Colonic mucosa (tissue), 4 donors: ENCODE measurements at places on chromosomes 13 and 19.

GRCh38 chr13:73842626-73843025 is 291.6 kb downstream of the KLF12 start:
- H3K27ac ChIP-seq = no peak overlapping the region
- H3K36me3 ChIP-seq = no peaks in the 10 kb centered on the region

GRCh38 chr19:47651691-47652090 is 42.8 kb downstream of the BICRA start:
- no peaks in the 10 kb centered on the region for H3K36me3 ChIP-seq
- peaks cover 4% of the 10 kb centered on the region for H3K4me1 ChIP-seq
- H3K27me3 ChIP-seq = no peaks in the 10 kb centered on the region
- no peak overlapping the region for H3K4me3 ChIP-seq

DNA sequence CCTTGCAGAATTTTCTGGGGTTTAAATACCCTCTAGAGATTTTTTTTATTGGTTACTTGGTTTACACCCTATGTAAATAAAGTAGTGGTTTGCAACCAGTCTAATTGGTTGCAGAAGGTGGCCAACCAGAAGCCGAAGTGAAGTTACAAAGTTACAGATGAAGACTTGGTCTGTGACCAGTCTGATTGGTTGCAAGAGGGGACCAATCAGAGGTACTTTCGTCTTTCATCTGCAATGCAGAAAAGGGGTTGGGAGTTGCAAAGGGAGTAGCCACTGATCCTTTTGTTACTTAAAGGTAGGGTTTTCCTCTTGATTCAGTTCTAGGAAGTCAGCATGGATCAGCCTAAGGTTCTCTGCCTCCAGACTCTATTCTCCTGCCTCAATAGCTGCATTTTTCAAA is 48.8 kb upstream of the CHST8 start:
- H3K4me3 ChIP-seq = no peak overlapping the region
- no peak for DNase-seq
- H3K27ac ChIP-seq = no peak overlapping the region
- H3K4me1 ChIP-seq = no peaks in the 10 kb centered on the region

GRCh38 chr19:14147797-14148605 is 11.6 kb upstream of the ASF1B start:
- DNase-seq = peak; percentile 72
- H3K4me1 ChIP-seq = peaks cover 6% of the 10 kb centered on the region
- H3K4me3 ChIP-seq = no peak overlapping the region
- no peaks in the 10 kb centered on the region for H3K27me3 ChIP-seq
- H3K36me3 ChIP-seq = no peaks in the 10 kb centered on the region

DNA sequence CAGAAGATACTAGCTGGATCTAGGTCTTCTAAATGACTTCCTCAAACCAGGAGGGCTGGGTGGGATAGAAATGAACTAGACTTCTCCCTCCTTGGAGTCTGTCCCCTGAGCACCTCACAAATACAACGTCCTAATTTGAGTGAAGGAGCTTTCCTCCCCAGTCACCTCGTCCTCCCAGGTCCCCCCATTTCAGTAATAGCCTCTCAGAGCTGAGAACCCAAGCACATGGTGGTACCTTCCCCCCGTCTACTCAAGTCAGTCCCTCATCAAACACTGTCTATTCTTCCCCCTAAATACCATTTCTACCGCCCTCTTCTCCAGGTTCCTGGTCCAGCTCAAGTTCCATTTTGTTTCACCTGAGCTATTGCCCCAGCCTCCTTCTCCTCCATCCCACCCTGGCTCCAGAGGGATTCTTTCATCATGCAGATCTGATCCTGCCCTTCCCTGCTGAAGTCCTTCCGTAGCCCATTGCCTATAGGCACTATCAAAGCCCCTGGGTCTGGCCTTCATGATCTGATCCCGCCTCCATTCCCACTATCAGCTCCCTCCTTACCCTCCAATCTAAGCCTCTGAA is 5.3 kb upstream of the PRKCG start:
- peaks cover 6% of the 10 kb centered on the region for H3K36me3 ChIP-seq
- DNase-seq = no peak
- peaks cover under 1% of the 10 kb centered on the region for H3K4me1 ChIP-seq
- no peak overlapping the region for H3K4me3 ChIP-seq
- no peak overlapping the region for H3K27ac ChIP-seq

GRCh38 chr19:48819366-48819816 is 8.6 kb upstream of the BCAT2 start:
- no peak overlapping the region for H3K4me3 ChIP-seq
- no peaks in the 10 kb centered on the region for H3K36me3 ChIP-seq
- peak; percentile 94 for DNase-seq
- H3K27ac ChIP-seq = peak overlapping the region; percentile 45
- H3K27me3 ChIP-seq = no peaks in the 10 kb centered on the region

DNA sequence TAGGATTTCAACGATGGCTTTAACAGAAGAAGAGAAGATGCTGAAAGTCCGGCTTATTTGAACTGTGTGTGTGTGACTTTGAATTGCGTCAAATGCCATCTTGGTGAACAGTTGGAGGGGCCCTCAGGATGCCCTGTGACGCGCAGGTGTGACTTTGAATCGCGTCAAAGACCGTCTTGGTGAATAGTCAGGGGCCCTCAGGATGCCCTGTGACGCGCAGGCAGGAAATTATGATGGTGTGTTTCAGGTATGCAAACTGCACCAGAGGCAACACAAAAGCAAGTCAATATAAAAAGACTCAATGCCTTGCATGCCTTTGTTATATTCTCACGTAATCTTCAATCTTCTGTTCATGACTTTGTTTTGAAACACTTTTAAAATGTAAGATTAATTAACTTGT is 29.2 kb downstream of the ATP11A start:
- no peak overlapping the region for H3K4me3 ChIP-seq
- H3K27me3 ChIP-seq = no peaks in the 10 kb centered on the region
- no peak overlapping the region for H3K27ac ChIP-seq
- no peaks in the 10 kb centered on the region for H3K4me1 ChIP-seq
- H3K36me3 ChIP-seq = no peaks in the 10 kb centered on the region
- no peak for DNase-seq

GRCh38 chr19:13962699-13963602 is 10.6 kb downstream of the DCAF15 start:
- no peaks in the 10 kb centered on the region for H3K27me3 ChIP-seq
- no peaks in the 10 kb centered on the region for H3K4me1 ChIP-seq
- H3K4me3 ChIP-seq = no peak overlapping the region
- H3K36me3 ChIP-seq = peaks cover 8% of the 10 kb centered on the region

DNA sequence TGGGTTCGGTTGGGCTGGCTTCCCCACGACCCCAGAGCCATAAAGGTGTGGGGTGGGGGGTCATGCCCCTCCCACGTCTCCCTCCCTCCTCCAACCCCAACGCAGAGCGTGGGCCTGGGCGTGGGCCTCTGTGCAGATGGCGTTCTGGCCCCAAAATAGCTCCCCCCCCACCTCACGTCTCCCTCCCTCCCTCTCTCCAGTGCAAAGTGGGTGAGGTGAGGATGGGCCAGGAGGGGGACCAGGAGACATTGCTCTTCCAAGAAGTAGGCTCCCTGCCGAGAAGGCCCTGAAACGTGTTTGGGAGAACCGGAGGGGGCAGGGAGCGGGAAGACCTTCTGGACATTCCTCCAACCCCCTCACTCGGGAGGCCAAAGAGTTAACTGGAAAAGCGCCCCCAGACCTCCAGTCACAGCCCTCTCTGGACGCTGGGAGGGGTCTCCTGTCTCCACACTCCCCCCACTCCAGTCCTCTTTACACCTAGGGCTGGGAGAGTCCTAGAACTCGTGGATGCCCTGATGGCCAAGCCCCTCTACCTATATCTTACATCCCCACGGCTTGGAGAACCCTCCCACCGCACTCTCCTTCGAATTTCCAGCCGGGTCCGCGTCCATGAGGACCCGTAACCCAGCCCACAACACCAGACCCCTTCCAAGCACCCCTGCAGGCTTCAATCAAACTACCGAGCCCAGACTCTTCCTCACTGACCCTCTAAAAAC is 855 bp downstream of the UNC13A start:
- no peak overlapping the region for H3K27ac ChIP-seq
- H3K27me3 ChIP-seq = peaks cover 32% of the 10 kb centered on the region
- no peak for DNase-seq
- no peak overlapping the region for H3K4me3 ChIP-seq
- no peaks in the 10 kb centered on the region for H3K4me1 ChIP-seq

DNA sequence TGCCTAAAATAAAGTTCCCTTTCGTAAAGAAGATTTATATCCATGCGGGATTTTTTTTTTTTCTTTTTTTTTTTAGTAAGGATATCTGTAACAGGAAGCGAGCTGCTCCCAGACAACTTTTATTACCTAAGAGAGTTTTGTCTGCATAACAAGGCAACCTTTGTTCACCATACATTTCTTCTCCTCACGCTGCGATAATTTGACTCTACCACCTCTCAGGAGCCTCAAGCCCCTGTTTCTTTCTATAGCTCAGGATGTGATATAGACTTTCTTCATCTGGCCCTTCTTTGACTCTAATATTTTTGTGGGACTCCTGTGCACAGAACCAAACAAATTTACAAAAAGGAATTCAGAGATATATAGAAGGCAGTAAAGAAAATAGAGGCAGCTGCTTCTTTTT is 1053.7 kb upstream of the SPRY2 start:
- no peak overlapping the region for H3K4me3 ChIP-seq
- peak overlapping the region; percentile 63 for H3K27ac ChIP-seq
- H3K36me3 ChIP-seq = no peaks in the 10 kb centered on the region
- H3K4me1 ChIP-seq = no peaks in the 10 kb centered on the region
- H3K27me3 ChIP-seq = no peaks in the 10 kb centered on the region

DNA sequence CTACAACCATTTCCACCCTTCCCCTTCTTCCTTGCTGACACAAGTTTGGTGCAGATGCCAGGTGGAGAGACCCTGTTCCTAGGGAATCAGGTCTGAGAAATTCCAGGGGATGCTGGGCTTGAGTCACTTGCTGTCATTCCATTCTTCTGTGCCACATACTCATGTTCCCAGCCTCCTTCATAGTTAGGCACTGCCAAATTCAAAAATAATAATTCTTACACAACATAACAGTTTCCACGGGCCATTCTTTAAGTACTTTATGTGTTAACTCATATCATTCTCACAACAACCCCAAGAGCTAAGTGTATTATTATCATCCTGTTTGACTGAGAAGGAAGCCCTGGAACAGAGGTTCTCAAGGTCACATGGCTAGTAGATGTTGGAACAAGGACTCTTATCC is 27.1 kb upstream of the POMP start:
- no peaks in the 10 kb centered on the region for H3K36me3 ChIP-seq
- H3K4me3 ChIP-seq = no peak overlapping the region
- no peak for DNase-seq
- no peak overlapping the region for H3K27ac ChIP-seq
- H3K4me1 ChIP-seq = no peaks in the 10 kb centered on the region
- no peaks in the 10 kb centered on the region for H3K27me3 ChIP-seq

GRCh38 chr19:58538257-58539168 is 5.4 kb upstream of the TRIM28 start:
- H3K4me3 ChIP-seq = peak overlapping the region; percentile 10
- no peak overlapping the region for H3K27ac ChIP-seq
- no peaks in the 10 kb centered on the region for H3K36me3 ChIP-seq
- no peaks in the 10 kb centered on the region for H3K4me1 ChIP-seq

DNA sequence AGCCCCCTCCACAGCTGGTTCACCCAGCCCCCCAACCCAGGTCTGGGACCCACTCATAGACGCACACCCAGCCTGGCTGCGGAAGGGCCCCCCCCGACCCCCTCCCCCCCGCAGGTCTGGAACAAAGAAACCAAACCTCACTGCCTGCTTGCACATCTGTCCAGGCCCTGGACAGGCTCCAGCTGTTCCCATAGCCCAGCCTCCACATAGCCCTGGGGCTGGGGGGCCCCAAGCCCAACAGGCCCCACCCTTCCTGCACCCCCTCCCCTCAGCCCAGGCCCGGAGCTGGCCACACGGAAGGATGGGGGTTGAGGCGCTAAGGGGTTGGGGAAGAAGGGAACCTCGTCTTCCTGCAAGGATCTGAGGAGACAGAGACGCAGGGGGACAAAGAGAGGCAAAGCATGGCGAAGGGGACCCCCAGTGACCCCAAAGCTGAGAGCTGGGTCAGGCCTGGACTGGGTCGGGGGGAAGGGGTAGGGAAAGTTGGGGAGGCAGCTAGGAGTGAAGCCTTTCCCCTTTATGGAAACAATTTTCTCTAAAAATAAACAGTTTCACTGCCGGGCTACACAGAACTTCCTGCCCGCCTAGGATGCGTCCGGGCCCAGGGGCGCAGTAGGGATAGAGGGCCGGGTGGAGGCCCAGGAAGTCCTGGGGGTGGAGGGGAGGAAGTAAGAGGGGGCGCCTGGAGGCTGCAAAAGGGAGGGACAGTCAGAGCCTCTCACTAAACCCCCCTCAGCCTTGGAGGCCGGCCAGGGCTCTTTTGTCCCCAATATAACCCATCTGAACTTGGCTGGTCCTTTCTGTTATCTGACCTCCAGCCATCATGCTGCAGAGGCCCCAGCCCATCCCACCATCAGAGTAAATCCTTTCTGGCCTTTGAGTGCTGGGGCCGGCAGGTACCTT is 2.4 kb downstream of the KANK2 start:
- peak overlapping the region; percentile 23 for H3K4me3 ChIP-seq
- peak overlapping the region; percentile 44 for H3K27ac ChIP-seq
- H3K27me3 ChIP-seq = no peaks in the 10 kb centered on the region
- H3K36me3 ChIP-seq = no peaks in the 10 kb centered on the region

DNA sequence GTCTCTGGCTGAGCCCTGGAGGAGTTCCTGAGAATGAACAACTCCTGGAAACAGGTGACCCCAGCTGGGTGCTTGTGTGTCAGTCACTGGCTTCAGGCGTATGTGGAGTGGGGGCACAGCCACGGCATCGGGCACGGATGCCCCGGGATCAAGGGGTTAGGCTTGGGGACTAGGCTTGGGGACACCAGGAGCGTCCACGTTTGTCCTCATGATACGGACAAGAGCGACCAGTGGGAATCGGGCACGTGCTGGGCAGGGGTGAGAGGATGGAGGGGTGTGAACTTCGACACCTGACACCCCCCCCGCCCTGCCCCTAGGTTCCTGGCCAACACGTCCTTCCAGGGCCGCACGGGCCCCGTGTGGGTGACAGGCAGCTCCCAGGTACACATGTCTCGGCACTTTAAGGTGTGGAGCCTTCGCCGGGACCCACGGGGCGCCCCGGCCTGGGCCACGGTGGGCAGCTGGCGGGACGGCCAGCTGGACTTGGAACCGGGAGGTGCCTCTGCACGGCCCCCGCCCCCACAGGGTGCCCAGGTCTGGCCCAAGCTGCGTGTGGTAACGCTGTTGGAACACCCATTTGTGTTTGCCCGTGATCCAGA is 4.1 kb downstream of the GRIN3B start:
- peaks cover 22% of the 10 kb centered on the region for H3K27me3 ChIP-seq
- H3K36me3 ChIP-seq = no peaks in the 10 kb centered on the region
- DNase-seq = no peak
- H3K4me3 ChIP-seq = no peak overlapping the region
- H3K4me1 ChIP-seq = no peaks in the 10 kb centered on the region

- no peak for DNase-seq
- no peak overlapping the region for H3K27ac ChIP-seq
- no peaks in the 10 kb centered on the region for H3K27me3 ChIP-seq
- no peaks in the 10 kb centered on the region for H3K4me1 ChIP-seq
- no peak overlapping the region for H3K4me3 ChIP-seq
Observed at GRCh38 chr19:10686661-10687517, 14.3 kb upstream of the QTRT1 start.

GRCh38 chr19:1648920-1649541 is 3.4 kb downstream of the TCF3 start:
- peaks cover 4% of the 10 kb centered on the region for H3K4me1 ChIP-seq
- no peaks in the 10 kb centered on the region for H3K36me3 ChIP-seq
- H3K4me3 ChIP-seq = no peak overlapping the region
- no peak for DNase-seq
